GM13976 (cell line): ENCODE measurements at places on chromosomes 6 and 20.
A peak's percentile ranks its signal among the peaks of the same experiment; 100 is the strongest.

GRCh38 chr6:41442800-41443501 is 103.2 kb upstream of the FOXP4 start:
- DNase-seq = peak; percentile 34

GRCh38 chr6:52020945-52021570 is 66.4 kb downstream of the PKHD1 start:
- DNase-seq = peak; percentile 28

DNA sequence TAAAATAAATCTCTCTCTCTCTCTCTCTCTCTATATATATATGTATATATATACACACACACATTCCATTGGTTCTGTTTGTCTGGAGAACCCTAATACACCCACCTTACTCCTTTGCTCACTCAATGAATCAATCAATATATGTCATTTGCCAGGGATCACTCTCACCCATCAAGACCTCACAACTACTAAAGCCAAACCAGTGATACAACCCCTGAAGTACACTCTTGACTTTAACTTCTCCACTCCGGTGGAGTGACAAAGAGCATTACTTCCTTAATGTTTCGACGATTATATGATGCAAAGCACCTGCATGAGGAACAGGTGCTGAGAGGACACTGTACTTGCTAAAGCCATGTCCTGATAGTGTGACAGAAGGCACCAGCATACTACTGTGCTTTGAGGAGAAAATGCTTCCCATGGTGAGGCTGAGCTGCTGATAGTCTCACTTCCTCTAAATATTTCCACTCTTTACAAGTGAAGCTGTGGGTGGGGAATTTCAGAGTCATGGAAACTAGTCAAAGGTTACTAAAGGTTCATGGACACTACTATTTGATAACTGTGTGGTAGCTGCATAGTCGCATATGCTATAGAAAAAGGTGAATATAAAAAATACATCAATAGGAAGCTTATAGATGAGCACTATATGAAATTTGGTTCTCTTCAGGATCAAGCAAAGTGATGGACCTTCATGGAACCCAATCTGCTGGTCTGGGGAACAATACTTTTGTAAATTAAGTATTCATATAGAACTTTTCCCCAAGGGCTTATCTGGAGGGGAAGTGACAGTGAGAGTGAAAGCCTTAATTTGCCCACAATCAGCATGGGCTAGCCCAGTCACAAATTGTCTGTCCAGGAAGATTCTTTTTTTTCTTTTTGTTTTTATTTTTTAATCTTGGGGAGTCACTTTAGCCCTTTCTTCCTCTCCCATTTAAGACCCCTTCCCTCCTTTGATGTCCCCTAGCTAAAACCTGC is 141.9 kb upstream of the NEDD9 start:
- DNase-seq = peak; percentile 67

DNA sequence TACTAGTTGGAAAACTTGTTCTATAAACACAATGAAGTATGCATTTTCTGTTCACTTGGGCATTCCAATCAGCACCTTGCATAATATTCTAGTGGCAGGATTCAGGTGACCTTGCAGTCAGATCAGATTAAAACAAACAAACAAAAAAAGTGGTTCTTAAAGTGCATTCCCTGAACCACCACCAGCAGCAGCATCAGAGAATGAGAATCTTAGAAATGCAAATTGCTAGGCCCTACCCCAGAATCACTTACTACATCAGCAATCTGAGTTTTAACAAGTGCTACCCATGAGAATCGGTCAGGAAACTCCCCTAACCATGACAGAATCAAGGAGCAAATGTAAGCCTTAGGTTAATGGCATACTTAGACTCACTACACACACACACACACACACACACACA is 41.7 kb downstream of the SNAP25 start:
- DNase-seq = no peak

GRCh38 chr20:56468316-56469076 is at the start of gene RTF2:
Gene RTF2 (plus strand): TSS chr20:56468627. CDS start chr20:56468698, 71 bp downstream.
- peak; percentile 97 for DNase-seq

GRCh38 chr6:77678048-77678447 is 25.2 kb downstream of the MEI4 start:
- DNase-seq = no peak

DNA sequence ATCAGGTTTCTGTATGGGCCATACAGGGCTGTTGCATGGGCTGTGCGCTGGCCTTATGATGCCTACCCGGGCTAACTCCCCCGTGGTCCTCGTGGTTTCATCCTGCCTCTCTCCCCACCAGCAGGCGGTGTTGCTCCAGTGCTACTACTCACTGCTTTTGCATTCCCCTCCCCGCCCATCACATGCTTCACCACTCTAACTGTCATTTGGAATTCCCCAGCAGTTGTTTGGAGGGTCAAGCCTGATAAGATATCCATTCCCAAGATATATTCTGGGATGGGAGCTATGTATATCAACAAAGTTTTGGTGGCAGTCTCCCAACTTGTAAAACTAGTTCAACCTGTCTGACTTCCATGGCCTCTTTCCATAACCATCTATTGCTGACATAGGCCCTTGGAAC is 233.2 kb upstream of the SOX4 start:
- DNase-seq = no peak

DNA sequence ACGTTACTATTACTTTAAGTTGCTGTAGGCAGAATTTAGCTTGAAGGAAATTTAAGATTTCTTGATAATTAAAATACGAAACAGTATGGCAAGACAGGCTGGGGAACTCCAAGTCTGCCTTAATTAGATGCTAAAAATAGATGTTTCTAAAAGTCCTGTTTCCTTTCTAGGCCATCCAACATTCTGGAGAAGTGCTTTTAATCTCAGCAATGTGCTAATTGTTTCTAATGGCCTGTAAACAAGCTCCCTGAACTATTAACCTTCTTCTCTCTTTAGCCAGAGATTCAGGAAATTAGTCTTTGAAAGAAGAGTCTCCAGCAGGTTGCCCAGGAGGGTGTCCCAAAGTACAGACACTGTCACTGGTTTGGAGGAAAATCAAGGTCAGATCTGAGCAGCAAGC is 677.3 kb upstream of the AGPAT4 start:
- DNase-seq = no peak
